Activated CD8-positive, alpha-beta memory T cell treated with anti-CD3 and anti-CD28 coated beads for 4 hours (primary cell): ENCODE measurements at places on chromosomes 1 and 21.

DNA sequence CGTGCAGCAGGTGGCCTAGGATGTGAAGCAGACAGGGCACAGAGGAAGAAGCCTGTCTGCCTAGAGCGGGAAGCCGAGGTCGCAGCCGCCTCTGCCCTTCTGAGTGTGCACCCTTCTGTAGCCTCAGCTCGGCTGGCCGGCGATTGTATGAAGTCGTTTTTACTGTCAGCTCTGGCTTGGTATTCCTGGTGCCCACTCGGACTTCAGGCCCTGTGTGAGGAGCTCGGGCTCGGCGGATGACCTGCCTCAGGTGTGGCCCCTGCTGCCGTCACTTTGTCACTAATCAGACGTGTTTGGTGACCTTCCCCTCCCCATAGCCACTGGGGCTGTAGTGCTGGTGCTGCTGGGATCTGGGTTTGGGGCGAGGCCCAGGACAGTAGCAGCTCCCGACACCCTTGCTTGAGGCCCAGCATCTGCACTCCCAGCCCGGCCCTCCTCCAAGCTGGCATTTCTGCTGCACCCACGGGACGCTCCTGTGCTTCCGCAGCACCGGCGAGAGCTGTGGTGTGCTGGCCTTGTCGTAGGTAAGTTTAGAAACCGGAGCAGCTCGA, 18.1 kb downstream of the SLX9 start:
- DNase-seq: no peak

DNA sequence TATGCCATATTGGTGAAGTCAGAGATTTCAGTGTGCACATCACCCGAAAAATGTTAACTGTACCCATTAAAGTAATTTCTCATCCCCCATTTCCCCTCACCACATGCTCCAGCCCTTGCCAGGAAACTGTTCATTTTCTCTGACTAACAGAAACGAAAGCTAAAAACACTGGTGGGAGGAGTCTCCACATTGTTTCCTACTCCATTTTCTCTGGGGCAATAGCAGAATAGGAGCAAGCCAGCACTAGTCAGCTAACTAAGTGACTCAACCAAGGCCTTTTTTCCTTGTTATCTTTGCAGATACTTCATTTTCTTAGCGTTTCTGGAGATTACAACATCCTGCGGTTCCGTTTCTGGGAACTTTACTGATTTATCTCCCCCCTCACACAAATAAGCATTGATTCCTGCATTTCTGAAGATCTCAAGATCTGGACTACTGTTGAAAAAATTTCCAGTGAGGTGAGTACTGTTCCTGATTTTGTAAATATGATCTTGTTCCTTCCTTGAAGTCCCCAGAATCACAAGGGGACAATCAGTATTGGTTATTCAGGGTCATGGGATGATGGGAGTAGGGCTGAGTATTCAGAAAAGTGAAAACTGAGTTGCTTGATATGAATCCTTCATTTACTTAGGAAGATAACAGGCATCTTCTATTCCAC, at the start of gene IFI16:
Gene IFI16, plus strand, starts transcription at position 204 of the 658 bp plus-strand sequence. CDS start 4,774 bp downstream, outside the sequence.
- DNase-seq: peak; percentile 56

- DNase-seq: no peak
Observed at GRCh38 chr1:112614460-112615065, 4.4 kb downstream of the ST7L start.

GRCh38 chr21:39670701-39671100, 58.0 kb downstream of the B3GALT5 start:
- no peak for DNase-seq

- DNase-seq: no peak
Observed at GRCh38 chr1:84367219-84367618, 31.1 kb upstream of the DNASE2B start.

- DNase-seq: no peak
Observed at GRCh38 chr1:23215751-23216449, 1.4 kb downstream of the HTR1D start.

DNA sequence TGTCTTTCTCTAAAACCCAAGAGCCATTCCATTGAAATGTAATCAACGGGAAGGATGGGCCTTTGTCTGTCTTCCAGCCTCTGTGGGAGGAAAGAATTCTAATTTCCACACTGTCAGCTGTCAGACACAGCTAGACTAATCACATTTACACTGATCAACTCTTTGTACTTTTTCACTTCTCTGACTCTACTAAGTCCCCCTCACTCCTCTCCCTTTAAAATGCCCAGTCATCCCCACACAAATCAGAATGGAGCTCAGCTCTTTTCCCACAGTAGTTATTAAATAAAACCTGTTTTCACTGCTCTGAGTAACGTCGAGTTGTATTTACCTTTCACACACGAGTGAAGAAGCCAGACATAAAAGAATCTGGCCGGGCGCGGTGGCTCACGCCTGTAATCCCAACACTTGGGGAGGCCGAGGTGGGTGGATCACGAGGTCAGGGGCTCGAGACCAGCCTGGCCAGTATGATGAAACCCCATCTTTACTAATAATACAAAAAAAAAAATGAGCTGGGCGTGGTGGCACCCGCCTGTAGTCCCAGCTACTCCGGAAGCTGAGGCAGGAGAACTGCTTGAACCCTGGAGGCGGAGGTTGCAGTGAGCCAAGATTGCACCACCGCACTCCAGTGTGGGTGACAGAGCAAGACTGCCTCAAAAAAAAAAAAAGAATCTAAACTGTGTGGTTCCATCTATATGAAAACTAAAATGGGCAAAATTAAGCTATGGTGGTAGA, 13.3 kb downstream of the ZBTB8OS start:
- DNase-seq: no peak

DNA sequence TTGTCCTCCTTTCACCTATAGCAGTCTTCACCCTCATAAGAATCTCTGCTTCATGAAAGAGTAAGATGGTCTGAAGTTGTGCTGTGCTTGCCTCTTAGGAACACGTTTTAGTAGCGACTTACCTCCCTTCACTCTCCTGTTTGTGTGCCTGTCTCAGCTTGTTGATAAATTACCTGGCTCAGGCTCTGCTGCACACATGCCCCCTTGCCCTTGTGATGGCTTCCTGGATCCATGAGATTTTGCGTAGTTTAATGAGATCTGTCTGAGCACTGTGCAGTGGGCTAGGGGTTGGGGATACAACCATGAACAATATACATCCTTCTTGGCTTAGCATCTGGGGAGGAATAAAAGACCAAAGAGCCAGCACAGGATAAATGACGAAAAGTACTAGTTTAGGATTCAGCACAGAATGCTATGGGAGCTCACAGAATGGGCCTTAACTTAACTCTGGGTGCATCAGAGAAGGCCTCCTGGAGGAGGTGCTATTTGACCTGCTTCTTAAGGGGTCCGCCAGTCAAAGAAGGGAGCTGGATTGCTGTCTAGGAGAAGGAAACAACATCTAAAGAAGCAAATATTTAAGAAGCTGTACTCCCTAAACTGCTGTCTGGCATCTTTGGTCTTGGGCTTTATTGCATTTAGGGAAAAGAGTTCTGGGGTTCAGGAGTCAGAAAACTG, 175.7 kb upstream of the PLXNA2 start:
- no peak for DNase-seq

DNA sequence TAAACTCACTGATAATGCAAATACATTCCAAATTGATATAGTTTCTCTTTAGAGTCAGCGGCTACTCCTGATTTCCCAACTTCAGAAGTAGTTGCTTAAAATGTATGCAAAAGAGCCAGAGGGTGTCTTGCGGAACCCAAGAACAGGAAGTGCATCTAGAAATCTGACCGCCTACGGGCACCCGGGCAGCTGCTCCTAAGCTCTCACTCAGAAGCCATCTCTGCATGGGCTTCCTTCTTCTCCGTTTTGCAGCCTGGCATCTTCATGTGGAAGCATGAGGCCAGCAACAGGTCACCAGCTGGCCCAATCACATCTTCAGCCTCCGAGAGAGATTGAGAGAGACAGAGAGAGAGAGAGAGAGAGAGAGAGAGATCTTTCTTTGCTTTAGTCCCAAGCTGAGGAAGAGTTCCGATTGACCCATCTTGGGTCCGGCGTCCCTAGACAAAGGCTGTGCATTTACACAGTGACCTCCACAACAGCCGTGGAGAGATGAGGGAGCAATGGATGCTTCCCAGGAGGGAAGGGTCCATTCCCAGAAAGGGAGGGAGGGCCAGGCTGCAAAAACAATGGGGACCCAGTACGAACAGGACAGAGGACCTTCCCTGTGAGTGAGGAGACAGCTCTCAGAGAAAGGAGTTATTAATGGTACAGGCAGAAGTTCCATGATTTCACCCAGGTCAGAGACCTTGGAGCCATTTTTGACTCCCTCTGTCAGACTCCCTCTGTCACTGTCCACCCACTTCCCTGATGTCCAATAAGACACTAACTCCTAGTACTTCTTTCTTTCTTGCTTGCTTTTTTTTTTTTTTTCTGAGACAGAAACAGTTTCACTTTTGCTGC, 28.2 kb upstream of the SLC30A1 start:
- DNase-seq: no peak

GRCh38 chr1:95582191-95582590, 348.2 kb downstream of the RWDD3 start:
- DNase-seq: no peak

- no peak for DNase-seq
Observed at GRCh38 chr1:190067592-190067991, 410.1 kb downstream of the BRINP3 start.

- DNase-seq: no peak
Observed at GRCh38 chr1:21837476-21837875, 25.4 kb downstream of the LDLRAD2 start.
